ENCODE measurements at places on chromosomes 5 and 9.

GRCh38 chr5:54295651-54296276 is 14.6 kb downstream of the ARL15 start:
- DNase-seq, result no peak

DNA sequence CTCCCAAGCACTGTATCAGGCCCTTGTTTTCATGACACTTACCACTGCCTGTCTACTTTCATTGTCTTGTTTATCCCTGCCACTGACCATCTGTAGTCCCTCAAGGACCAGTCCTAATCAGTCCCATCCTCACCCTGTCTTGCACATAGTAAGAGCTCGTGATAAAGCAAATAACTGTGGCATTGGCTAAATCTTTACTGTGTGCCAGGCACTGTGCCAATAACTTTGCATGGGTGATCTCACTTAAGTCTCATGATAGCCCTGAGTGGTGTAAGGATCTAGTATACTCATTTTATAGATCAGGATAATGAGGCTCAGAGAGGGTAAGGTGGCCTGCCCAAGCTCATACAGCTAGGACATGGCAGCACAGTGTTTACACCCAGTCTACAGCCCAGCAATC is 5.6 kb downstream of the CDX1 start:
- no peak for DNase-seq

- DNase-seq, result no peak
These were observed 11.2 kb downstream of the RCL1 start for GRCh38 chr9:4803670-4804530.

DNA sequence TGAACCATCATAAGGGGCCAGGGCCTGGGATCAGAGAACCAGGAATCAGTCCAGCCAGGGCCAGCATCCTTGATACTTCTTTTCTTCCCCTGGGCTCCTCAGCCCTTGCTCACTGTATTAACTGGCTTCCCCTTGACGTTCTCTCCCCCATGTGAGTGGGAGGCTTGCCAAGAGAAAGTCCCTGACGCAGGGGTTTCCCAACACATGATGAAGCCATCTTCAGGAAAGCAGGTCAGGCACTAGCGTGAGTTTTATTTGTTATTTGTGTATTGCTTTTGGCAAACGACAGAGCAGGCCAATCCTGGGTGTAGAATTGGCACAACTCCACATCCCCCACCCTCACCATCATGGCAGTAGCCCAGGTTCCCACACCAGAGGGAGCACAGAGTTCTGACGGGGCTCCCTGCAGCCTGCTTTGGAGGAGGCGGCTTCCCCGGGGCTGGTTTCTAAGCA is 165.5 kb upstream of the NFIL3 start:
- no peak for DNase-seq

- peak; percentile 32 for DNase-seq
These were observed 29.7 kb upstream of the PPP2CA start for GRCh38 chr5:134255418-134256150.

- DNase-seq, result no peak
These were observed 13.5 kb downstream of the NDFIP1 start for GRCh38 chr5:142122121-142122520.

- no peak for DNase-seq
These were observed 96.8 kb downstream of the INIP start for GRCh38 chr9:112621018-112621655.

DNA sequence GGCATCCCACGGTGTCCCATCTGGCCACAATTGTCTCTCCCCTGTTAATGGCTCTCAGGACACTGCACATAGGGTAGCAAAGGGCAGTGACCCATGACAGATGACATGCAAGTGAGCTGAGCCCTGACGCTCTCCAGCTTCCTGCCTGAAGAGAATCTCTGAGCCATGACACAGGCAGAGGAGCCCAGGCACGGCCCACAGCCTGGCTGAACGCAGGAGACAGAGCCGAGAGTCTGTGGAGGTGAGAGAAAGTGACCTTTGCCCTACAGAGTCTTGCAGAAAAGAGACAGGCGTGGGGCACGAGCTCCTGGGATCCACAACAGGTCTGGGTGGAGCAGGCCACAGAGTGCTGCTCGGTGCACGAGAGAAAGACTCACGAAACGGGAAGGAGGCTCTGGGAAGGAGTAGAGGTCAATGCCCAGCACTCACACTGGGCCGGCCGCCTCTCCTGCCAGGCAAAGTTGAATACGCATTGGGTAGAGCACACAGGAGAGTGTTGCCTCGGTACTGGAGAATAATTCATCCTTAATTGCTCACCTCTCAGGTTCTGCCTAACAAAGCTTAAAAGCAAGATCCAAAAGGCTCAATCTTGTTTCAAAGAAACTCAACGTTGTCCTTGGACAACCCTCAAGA is 90.3 kb downstream of the MRPL36 start:
- DNase-seq, result no peak

DNA sequence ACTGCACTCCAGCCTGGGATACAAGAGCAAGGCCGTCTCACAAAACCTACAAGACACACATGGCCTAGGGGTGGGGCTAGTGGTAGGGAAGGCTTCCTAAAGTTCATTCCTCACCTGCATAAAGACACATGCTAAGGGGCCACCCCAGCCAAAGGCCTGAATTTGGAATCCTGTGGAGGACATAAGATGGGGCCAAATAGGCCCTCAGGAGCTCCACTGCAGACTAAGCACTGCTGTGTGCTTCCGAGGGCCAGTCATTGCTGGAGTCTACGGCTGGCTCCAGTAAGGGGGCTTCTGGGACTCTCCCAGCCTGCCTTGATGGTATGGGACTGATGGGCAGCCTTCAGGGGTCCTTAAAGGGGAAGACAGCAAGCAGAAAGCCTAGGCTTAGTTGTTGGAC is 5.7 kb downstream of the NOP16 start:
- DNase-seq, result no peak

GRCh38 chr9:96173640-96174039 is 128.3 kb downstream of the HSD17B3 start:
- DNase-seq, result no peak

DNA sequence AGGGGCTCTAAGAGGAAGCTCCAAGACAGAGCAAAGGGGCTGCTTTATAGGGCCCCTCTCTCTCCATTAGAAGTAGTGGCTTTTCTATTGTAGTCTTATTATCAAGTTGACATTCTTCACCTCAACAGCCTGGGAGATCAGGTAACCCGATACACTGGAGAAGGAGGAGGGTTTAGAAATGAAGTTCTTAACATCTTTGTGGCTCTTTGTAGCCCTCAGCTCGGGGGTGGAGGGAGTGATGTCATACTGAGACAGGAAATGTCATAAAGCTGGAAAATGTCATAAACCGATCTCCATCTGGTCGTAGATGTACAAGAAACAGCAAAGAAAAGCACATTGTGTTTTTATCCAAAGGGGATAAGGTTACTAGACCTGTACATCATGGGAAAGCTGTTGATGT is 17.9 kb downstream of the PDZD2 start:
- DNase-seq, result no peak

DNA sequence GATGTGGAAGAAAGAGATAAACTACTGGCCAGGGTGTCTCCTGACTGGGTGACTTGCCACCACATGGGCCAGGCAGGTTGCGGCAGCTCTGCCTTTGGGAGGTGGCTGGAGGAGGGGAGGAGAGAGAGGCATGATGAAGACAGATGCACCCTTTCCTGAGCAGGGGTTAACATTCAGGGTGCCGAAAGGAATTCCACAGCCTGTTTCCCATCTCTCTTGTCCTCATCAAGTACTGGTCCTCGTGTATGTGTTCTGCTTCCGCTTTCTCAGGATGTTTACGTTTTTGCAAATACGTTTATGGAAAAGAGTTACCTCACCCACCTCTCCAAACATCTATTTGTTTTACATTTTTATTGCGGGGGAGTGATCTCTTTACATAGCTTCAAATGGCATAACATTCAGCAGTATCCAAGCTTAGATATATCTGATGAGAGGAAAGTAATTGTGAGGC is 73.4 kb downstream of the C9orf85 start:
- DNase-seq, result no peak
